ENCODE measurements at places on chromosomes 7 and 10. TPM values are rescaled to one million over a fixed set of nuclear protein-coding genes. Genes with fewer than 3 reads are reported as not detected.

Gene PODXL
- 11.1 TPM for total RNA-seq

Gene RPEL1
- 0.16 TPM for total RNA-seq

Gene VENTX
- not detected for total RNA-seq

Gene PALD1
- 8.9 TPM for total RNA-seq

Gene GIMAP8
- 2.8 TPM for total RNA-seq

Gene GIMAP1
- total RNA-seq = 0.94 TPM
